Left ventricle myocardium inferior (tissue), 1 donor: ENCODE measurements at places on chromosomes 7 and 10. TPM values are rescaled to one million over a fixed set of nuclear protein-coding genes. Genes with fewer than 3 reads are reported as not detected.

EPO gene
- total RNA-seq = not detected

FKBP6 gene
- not detected for total RNA-seq

LRRC18 gene
- not detected for total RNA-seq

- no peak for DNase-seq
- H3K27me3 ChIP-seq = peaks cover 10% of the 10 kb centered on the region
- H3K27ac ChIP-seq = no peak overlapping the region
- H3K36me3 ChIP-seq = no peaks in the 10 kb centered on the region
These were observed 3.2 kb upstream of the UBE2D1 start for GRCh38 chr10:58331646-58332045.

- H3K27me3 ChIP-seq = no peaks in the 10 kb centered on the region
- peaks cover 27% of the 10 kb centered on the region for H3K4me1 ChIP-seq
- no peak overlapping the region for H3K27ac ChIP-seq
These were observed 13.9 kb downstream of the ADK start for GRCh38 chr10:74164716-74165529.
